Chondrocyte (in vitro differentiated cells): ENCODE measurements at places on chromosomes 2 and 18.

- H3K36me3 ChIP-seq = peaks cover 6% of the 10 kb centered on the region
- no peak overlapping the region for H3K4me3 ChIP-seq
- DNase-seq = no peak
- H3K27me3 ChIP-seq = no peaks in the 10 kb centered on the region
- peak overlapping the region; percentile 95 for H3K27ac ChIP-seq
These were observed 45.4 kb downstream of the LCT start for GRCh38 chr2:135791418-135792190.

DNA sequence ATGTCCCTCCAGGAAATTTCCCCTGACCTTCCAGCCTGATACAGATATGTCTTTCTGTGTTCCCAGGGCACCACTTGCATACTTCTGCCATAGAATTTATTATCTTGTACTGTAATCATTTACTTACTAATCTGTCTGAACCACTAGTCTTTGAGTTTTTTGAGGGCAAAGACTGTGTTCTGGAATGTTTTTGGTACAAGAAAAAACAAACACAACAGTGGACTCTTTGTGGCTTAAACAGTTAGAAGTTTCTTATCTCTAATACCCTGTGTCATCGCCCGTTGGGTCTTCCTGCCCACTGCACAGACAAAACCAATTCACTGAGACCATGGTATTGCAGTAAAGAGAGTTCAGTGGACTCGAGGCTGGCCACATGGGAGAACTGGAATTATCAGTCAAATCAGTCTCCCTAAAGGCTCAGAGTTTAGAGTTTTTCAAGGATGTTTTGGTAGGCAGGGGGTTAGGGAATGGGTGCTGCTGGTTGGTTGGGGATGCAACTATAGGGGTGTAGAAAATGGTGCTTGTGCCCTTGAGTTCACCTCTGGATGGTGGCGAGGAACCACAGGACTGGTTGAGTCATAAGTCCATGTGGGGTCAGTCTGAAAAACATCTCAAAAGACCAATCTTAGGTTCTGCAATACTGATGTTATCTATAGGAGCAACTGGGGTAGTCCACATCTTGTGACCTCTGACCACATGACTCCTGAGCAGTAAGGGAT lies 20.3 kb downstream of the RALB start:
- DNase-seq = no peak
- peaks cover 8% of the 10 kb centered on the region for H3K4me1 ChIP-seq
- H3K27me3 ChIP-seq = no peaks in the 10 kb centered on the region
- no peak overlapping the region for H3K27ac ChIP-seq

GRCh38 chr2:150134223-150134857 lies 353.1 kb downstream of the RND3 start:
- no peak overlapping the region for H3K27ac ChIP-seq
- H3K4me3 ChIP-seq = no peak overlapping the region
- no peaks in the 10 kb centered on the region for H3K36me3 ChIP-seq
- DNase-seq = no peak
- peaks cover 32% of the 10 kb centered on the region for H3K4me1 ChIP-seq

DNA sequence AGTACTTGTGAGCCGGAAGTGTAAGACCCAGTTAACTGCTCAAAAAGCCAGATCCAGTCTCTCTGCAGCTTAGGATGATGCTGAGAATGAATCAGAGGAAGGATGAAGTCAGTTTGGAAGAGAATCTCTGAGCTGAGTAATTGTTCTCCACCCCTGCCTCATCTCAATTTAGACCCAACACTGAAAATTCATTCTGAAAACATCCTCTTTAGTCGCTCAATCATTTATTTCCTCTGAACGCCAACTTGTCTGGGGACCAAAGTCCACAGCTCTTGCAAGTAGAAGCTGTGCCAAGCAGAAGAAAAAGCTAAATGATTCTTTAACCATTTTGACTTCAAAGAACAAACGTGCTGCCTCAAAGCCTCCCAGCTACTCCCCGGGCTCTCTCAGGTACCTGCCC lies 177.1 kb upstream of the KLHL29 start:
- H3K4me1 ChIP-seq = peaks cover 6% of the 10 kb centered on the region
- peaks cover 1% of the 10 kb centered on the region for H3K36me3 ChIP-seq
- H3K27me3 ChIP-seq = peaks cover 30% of the 10 kb centered on the region
- H3K27ac ChIP-seq = no peak overlapping the region

- H3K36me3 ChIP-seq = peaks cover 2% of the 10 kb centered on the region
- H3K27me3 ChIP-seq = no peaks in the 10 kb centered on the region
- H3K27ac ChIP-seq = no peak overlapping the region
- no peak for DNase-seq
- H3K4me3 ChIP-seq = no peak overlapping the region
- no peaks in the 10 kb centered on the region for H3K4me1 ChIP-seq
These were observed 26.5 kb upstream of the C2orf74 start for GRCh38 chr2:61135510-61135909.

DNA sequence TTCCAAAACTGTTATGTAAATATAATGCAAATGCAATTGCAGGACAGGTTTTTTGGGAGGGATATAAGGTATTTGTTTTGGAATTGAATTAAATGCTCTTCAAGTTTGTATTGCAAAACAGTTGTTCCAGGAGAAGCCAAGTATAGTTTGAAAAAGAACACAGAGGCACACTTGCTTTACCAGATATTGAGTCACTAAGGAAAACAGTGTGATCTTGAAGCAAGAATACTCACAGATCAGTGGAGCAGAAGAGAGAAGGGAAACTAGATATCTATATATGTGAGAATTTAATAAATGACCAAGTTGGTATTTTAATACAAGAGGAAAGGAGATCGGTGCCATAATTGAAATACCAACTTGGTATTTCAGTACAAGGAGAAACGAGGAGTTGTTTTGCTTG lies 178.9 kb downstream of the CAPN13 start:
- H3K27me3 ChIP-seq = no peaks in the 10 kb centered on the region
- no peak overlapping the region for H3K4me3 ChIP-seq
- peaks cover 13% of the 10 kb centered on the region for H3K4me1 ChIP-seq
- DNase-seq = no peak
- H3K36me3 ChIP-seq = peaks cover under 1% of the 10 kb centered on the region
- no peak overlapping the region for H3K27ac ChIP-seq

DNA sequence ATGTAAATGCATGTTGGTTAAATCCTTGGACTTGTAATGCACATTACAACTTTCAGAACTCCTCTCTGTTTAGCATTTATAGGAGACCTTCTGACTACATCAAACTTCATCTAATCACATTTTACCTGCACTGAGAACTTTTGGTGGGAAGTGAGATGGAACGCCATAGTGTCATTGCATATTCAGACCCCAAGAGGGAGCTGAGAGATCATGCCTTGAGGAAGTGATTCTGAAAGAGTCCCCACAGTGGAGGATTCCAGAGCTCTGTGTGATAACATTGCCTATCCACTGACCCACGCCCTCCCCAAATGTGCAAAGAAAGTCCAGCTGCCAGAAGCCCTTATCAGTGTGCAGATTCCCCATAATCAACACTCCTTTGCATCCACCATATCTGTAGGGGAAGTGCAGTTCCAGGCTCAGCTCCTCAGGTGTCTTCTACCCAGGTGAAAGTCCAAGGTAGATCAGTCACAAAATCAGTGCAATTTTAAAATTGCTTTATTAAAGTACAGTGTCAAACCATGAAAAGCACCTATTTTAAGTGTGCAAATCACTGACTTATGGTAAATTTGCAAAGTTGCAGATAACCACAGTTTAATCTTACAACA lies 212.4 kb downstream of the RPIA start:
- DNase-seq = no peak
- H3K4me1 ChIP-seq = no peaks in the 10 kb centered on the region
- peaks cover 9% of the 10 kb centered on the region for H3K27me3 ChIP-seq
- H3K36me3 ChIP-seq = no peaks in the 10 kb centered on the region

- no peak overlapping the region for H3K27ac ChIP-seq
- DNase-seq = no peak
- peaks cover 10% of the 10 kb centered on the region for H3K36me3 ChIP-seq
- H3K4me3 ChIP-seq = no peak overlapping the region
- peaks cover 46% of the 10 kb centered on the region for H3K4me1 ChIP-seq
These were observed 10.8 kb downstream of the GALNT1 start for GRCh38 chr18:35592298-35592697.

DNA sequence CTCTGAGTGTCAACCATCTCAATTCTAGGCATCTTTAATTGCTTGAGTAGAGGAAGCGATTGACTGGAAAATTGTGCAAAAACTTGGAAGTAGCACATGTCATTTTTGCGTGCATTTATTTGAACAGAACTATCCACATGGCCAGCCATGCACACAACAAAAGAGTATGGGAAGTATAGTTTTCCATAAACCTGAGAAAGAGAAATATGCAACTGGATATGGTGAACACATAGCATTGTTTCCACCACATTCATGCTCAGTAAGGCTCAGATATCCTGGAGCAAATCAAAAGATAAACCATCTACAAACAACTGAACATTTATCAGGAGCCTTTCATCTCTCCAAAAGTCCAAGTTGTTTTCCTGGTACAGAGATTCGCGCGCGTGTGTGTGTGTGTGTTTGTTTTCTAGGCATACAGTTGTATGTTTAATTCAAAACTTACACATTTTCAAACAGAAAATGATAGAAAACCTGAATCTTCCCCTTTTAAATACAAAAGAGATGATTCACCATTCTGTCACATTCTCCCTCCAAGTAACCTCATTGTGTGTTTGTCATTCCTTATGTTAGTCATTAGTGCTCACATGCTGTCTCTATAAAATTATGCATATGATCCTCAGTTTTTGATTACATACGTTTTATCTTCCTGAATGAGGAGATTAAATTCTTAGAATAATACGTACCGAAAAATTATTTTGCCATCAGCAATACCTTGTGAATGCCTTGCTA lies 780.4 kb upstream of the NRXN1 start:
- H3K36me3 ChIP-seq = no peaks in the 10 kb centered on the region
- peaks cover 3% of the 10 kb centered on the region for H3K27me3 ChIP-seq
- H3K27ac ChIP-seq = no peak overlapping the region
- no peak overlapping the region for H3K4me3 ChIP-seq
- peaks cover 2% of the 10 kb centered on the region for H3K4me1 ChIP-seq
- DNase-seq = no peak

DNA sequence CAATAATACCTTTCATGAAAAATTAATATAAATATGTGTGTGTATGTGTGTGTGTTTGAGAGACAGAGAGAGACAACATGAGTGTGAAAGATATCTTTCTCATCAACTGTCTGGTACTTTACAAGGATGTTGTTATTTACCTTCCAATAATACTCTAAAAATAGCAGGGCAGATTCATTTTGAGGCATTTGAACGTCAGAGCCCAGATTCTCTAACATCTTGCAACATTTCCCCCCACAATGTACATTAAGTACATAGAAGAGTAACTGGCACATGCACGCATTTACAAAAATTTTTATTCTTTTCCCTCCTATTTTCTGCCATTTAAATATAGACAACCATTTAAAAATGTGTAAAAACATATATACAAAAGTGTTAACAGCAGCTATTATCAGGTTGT lies 100.9 kb downstream of the PID1 start:
- no peaks in the 10 kb centered on the region for H3K36me3 ChIP-seq
- no peak overlapping the region for H3K4me3 ChIP-seq
- no peaks in the 10 kb centered on the region for H3K4me1 ChIP-seq
- no peak overlapping the region for H3K27ac ChIP-seq

GRCh38 chr2:9649261-9649660 lies 18.5 kb upstream of the YWHAQ start:
- no peak for DNase-seq
- H3K36me3 ChIP-seq = no peaks in the 10 kb centered on the region
- H3K4me3 ChIP-seq = no peak overlapping the region
- no peak overlapping the region for H3K27ac ChIP-seq
- H3K27me3 ChIP-seq = peaks cover 6% of the 10 kb centered on the region

GRCh38 chr2:241563031-241563507 lies 4.5 kb downstream of the BOK start:
- peak; percentile 87 for DNase-seq
- no peaks in the 10 kb centered on the region for H3K27me3 ChIP-seq
- H3K36me3 ChIP-seq = no peaks in the 10 kb centered on the region
- no peak overlapping the region for H3K27ac ChIP-seq
- H3K4me1 ChIP-seq = peaks cover 35% of the 10 kb centered on the region

DNA sequence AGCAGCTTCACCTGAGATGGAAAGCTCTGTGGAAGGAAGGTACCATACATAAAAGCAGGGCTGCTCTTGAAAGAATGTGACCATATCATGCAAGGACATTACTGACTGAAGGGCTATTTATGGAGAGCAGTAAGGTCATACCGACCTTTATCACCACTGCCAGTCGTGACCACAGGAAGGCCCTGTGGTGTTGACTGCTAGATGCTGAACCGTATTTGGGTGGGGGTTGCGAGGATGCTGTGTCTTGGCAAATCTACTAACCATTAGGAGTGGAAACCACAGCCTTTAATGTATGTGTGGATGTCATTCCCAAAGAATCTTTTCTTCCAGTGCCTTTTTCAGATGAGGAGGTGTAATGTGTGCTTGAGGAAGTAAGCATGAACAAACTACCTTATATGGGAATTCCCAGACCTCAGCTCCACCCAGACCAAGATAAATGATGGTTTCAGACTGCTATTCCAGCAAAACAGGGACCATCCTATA lies 60.8 kb downstream of the LIMS1 start:
- H3K36me3 ChIP-seq = no peaks in the 10 kb centered on the region
- H3K27me3 ChIP-seq = no peaks in the 10 kb centered on the region
- peak overlapping the region; percentile 99 for H3K27ac ChIP-seq
- peak overlapping the region; percentile 20 for H3K4me3 ChIP-seq
- H3K4me1 ChIP-seq = peaks cover 80% of the 10 kb centered on the region
- no peak for DNase-seq

- no peak overlapping the region for H3K4me3 ChIP-seq
- H3K27ac ChIP-seq = no peak overlapping the region
- H3K4me1 ChIP-seq = peaks cover 23% of the 10 kb centered on the region
These were observed 73.5 kb upstream of the SERTAD2 start for GRCh38 chr2:64727013-64727767.

- H3K36me3 ChIP-seq = no peaks in the 10 kb centered on the region
- DNase-seq = no peak
- no peaks in the 10 kb centered on the region for H3K27me3 ChIP-seq
- no peak overlapping the region for H3K4me3 ChIP-seq
- peaks cover 21% of the 10 kb centered on the region for H3K4me1 ChIP-seq
These were observed 158.6 kb upstream of the RBMS1 start for GRCh38 chr2:160652236-160652635.

GRCh38 chr2:9346885-9347284 lies 76.4 kb downstream of the ITGB1BP1 start:
- no peak overlapping the region for H3K27ac ChIP-seq
- H3K36me3 ChIP-seq = peaks cover 29% of the 10 kb centered on the region

GRCh38 chr2:101190747-101191516 lies 39.8 kb upstream of the TBC1D8 start:
- no peak overlapping the region for H3K27ac ChIP-seq
- H3K36me3 ChIP-seq = no peaks in the 10 kb centered on the region
- no peak for DNase-seq
- H3K4me3 ChIP-seq = no peak overlapping the region
- no peaks in the 10 kb centered on the region for H3K4me1 ChIP-seq

DNA sequence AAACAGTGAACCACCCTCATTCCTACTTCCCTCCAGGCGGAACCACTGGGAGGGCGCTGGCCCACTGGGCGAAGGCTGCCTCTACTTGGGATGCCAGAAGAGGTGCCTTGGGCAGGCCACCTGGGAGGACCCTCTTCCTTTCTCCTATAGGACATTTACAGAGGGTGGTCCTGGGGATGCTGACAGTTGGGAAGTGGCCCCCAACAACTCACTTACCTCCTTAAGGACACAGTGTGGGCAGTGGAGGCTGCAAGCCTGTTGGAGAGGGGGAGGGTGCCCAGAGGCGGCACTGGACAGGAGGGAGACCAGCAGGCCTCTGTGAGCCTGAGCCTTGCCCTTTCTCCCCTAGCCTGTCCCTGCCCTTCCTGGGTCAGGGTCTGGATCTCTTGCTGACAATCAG lies 346.4 kb upstream of the HS6ST1 start:
- H3K4me3 ChIP-seq = no peak overlapping the region
- H3K27me3 ChIP-seq = peaks cover 16% of the 10 kb centered on the region
- H3K27ac ChIP-seq = no peak overlapping the region
- DNase-seq = no peak
- no peaks in the 10 kb centered on the region for H3K36me3 ChIP-seq
